ENCODE measurements at places on chromosomes 6 and 20.

GRCh38 chr6:143941852-143942627 lies 66.0 kb downstream of the PLAGL1 start:
- DNase-seq = peak; percentile 36

DNA sequence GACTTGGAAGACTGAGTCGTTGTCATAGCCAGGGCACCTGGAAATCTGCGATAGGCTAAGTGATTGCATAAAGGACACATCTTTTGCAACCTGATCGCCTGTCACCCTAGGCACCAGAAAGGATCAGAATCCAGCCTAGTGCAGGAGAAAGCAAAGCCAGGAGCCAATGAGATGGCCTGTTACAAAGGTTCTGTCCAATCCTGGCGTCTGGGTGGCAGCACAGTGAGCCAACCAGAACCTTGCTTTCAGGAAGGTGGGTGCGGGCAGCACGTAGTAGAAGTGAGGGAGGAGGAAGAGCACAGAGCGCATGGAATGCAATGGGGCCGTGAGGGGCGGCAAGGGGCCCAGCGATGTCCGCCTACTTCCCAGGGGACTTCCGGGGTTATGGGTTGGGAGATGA lies 120.4 kb upstream of the GGTLC1 start:
- DNase-seq = no peak

DNA sequence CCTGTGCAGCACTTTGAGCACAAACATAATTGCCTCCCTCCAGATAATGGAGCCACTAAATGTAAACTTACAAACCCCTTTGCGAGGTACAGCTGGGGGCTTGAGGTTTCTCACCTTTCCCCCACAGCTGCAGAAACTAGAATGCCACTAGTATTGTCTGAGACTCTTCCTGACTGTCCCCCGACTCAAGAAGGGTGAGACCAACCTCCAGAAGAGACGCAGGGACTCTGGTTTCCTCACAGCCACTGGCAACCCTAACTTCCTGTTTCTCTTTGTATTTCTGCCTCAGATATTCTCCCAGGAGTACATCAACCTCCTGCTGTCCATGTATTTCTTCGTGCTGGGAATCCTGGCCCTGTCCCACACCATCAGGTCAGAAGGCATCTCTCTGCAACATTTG lies 23.6 kb downstream of the HM13 start:
- no peak for DNase-seq

DNA sequence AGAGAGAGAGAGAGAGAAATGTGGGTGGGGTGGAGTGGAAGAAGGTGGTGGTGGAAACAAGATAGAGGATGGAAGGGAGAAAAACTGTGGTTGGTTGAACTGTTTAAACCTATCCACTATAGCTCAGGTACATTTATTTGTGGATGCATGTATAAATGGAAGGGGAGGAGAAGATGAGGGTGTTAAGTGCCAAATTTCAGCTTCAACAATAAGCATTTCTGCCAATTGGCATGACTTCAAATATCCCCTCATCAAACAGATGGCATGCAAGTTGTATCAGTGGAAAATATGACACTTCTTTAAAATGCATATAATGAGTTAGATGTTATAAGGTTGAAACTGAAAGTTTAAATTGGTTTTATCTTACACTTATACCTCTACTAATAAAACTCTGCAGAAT lies 216.1 kb downstream of the LMBRD1 start:
- DNase-seq = no peak

DNA sequence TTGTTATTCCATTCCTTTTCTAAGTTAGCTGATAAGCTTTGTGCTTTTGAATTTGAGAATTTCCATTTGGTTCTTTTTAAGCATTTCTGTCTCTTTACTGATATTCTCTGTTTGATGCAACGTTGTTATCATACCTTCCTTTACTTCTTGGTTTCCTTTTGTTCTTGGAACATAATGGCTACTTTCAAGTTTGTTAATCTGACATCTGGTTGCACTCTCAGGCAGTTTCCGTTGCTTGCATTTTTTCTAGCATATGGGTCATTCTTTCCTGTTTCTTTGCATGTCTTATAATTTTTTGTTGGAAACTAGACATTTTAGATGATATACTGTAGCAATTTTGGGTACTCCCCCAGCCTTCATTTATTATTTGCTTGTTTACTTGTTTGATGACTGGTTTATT lies 12.5 kb downstream of the CDC5L start:
- no peak for DNase-seq

DNA sequence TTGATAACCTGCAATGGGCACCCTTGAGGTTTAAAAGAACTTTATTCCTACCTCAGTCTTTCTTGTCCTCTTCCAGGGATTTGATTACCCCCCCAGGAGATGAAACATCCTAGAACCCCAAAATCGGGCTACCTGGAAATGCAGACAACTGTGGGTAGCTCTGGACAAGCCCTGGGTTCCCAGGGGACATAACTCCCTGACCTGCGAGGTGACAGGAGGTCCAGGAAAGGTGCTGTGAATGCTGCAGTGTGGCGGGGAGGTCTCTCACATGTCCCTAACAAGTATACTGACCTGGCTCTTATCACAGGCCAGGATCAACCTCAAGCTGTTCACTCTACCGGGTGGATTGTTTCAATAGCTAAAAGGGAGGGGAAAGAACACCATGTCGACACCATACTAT lies 11.6 kb downstream of the JAG1 start:
- DNase-seq = no peak

DNA sequence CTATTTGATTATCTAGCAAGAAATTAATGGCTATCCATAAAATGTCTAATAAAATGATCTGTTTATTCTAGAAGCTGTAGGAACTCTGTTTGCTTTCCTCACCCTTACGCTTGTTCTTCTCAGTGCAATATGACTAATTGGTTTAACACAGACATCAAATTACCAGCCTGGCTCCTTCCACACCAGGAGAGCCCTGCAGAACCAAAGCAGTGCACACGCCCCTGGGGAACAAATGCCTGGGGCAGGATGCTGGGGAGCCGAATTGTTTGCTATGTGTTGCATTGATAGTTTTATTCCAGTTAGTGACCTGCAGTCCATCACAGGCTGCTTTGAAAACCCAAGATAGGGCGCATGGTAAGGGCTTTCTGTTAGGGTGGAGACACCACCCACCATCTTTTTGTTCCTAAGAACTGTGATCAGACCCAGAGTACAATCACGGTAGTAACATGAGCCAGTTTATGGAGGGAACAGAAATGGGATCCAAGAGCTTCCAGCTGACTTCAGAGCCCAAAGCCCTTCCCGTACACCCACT lies 126.4 kb upstream of the CD93 start:
- no peak for DNase-seq

- no peak for DNase-seq
These were observed 109.3 kb downstream of the IPCEF1 start for GRCh38 chr6:154247119-154247861.

GRCh38 chr6:4192173-4192572 lies 56.8 kb upstream of the ECI2 start:
- DNase-seq = no peak

GRCh38 chr6:26273673-26274588 lies 91.1 kb upstream of the BTN3A2 start:
- no peak for DNase-seq

GRCh38 chr20:21981597-21982344 lies 276.3 kb downstream of the PAX1 start:
- DNase-seq = no peak

DNA sequence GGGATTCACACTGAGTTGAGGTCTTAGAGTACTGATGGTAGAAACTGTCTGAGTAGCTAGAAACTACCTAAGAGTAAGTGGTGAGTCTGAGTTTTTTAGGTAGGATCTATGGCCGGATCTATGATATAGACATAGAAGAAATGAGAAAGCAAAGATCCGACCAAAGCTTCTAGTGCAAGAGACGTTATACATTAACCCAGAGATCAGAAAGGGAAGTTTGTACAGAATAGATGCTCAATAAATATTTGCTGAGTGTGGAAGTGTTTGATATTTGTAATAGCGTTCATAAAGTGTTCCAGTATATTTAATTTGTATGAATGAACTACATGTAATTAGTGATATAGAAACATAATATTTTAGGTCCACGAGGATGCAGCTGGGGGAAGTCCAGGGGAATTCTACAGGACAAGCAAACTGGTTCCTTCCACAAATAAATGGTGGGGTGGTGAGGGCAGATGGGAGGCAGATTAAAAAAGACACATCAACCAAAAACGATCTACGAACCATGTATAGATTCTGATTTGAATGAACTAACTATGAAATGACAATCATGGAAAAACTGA lies 31.9 kb upstream of the JARID2 start:
- no peak for DNase-seq

DNA sequence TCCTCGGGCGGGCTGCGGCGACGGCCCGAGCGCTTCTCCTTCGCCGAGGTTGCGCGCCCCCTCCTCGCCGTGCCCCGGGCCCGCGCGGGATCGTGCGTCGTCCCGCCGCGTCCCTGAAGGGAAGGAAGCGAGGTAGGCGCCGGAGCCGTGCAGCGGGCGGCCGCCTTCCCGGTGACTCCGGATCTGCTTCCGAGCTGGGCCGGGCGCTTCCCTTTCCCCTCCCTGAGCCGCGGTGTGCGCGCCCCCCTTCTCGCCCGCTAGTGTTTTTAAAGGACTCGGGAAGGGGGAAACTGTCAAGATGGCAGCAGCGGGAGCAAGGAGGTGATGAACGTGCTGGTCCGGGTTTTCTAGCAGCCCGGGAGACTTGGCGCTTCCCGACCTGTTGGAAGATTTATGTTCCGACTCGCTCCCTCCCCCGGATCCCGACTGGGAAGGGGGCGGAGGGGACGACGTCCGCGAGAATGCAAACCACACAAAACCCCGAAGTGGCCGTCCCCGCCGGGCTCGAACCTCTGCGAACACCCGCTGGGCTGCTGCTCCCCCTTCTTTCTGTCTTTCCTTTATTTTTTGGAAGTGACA lies 744 bp upstream of the FOXO3 start:
- no peak for DNase-seq
